Naive thymus-derived CD4-positive, alpha-beta T cell (primary cell): ENCODE measurements at places on chromosomes 1 and 21. TPM values are rescaled to one million over a fixed set of nuclear protein-coding genes. Genes with fewer than 3 reads are reported as not detected.

DNA sequence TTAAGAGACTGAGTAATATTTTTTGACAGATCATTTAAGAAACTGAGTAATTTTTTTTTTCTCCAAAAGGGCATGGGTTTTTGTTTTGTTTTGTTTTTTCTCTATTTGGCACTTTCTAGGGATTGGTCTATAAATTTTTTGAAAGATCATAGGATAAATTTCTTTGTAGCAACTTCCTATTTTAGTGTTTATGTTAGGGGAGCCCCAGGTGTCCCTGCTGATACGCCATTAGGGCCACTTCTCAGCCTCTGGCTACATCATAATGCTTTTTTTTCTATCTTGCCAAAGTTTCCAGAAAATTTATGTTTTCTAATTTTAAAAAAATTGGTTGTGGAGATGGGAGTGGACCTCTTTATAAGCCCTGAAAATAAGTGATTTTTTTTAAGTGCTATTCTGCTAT, 2.6 kb downstream of the GABPA start:
- DNase-seq = no peak
- H3K36me3 ChIP-seq = peaks cover 4% of the 10 kb centered on the region
- H3K4me1 ChIP-seq = peaks cover 13% of the 10 kb centered on the region
- H3K4me3 ChIP-seq = no peak overlapping the region

Gene DR1
- 95.6 and 104 TPM in 2 replicates for total RNA-seq

Gene AIRE
- total RNA-seq = not detected

Gene SPATA21
- not detected for total RNA-seq

Gene FLG2
- not detected in 2 replicates for total RNA-seq

Gene TTC39A
- not detected for total RNA-seq

Gene TAL1
- total RNA-seq = not detected

DNA sequence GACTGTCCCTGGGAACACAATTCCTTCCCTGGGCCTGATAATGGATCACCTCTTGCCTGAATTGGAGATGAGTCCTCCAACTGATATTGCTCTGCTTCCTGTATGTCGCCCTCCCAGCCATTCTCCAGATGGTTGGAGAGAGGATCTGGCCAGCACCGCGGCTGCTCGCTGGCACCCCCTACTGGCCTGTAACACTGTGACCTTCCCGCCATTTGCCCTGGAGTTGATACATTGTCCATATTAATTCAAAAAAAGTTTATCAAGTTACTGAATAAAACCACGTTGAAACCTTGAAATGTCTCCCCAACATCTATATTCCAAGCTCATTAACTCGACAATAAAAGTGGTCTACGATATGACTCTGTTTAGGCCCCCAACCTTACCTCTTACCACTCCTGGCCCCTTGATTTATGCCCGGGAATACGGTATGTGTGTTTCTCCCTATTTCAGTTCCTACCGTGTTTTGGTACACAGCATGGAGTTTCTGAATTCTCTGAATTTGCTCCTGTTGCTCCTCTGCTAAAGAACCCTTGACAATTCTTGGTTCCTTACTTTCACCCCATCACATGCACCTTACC, 241.8 kb upstream of the KIAA0040 start:
- H3K27ac ChIP-seq = no peak overlapping the region
- H3K4me3 ChIP-seq = no peak overlapping the region
- no peaks in the 10 kb centered on the region for H3K4me1 ChIP-seq
- H3K36me3 ChIP-seq = no peaks in the 10 kb centered on the region
- no peak for DNase-seq

DNA sequence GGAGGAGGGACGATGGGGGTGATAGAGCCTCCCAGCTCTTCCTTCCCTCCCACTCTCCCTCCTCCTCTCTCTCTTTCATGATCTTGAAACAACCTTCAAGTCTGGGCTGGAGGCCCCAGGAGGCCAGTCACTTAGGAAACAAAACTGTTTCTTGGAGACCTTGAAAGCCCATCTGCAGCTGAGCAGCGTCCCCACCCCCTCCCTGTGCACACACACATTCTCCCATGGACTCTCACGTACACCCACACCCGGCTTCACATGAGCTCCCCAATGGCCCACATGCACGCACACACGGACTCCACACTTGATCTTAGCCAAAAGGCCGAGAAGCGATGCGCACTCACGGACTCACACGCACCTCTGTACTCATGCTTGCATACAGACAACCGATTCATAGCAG, 3.2 kb upstream of the ATP1A2 start:
- no peak overlapping the region for H3K4me3 ChIP-seq
- no peaks in the 10 kb centered on the region for H3K4me1 ChIP-seq
- H3K27ac ChIP-seq = no peak overlapping the region
- no peaks in the 10 kb centered on the region for H3K36me3 ChIP-seq
- no peaks in the 10 kb centered on the region for H3K27me3 ChIP-seq
- DNase-seq = no peak

GRCh38 chr1:101379950-101380349, 143.1 kb downstream of the S1PR1 start:
- H3K4me1 ChIP-seq = no peaks in the 10 kb centered on the region
- H3K36me3 ChIP-seq = no peaks in the 10 kb centered on the region
- H3K4me3 ChIP-seq = no peak overlapping the region
- H3K27ac ChIP-seq = no peak overlapping the region
- DNase-seq = no peak

- DNase-seq = no peak
- H3K27ac ChIP-seq = no peak overlapping the region
- H3K27me3 ChIP-seq = no peaks in the 10 kb centered on the region
- peaks cover 18% of the 10 kb centered on the region for H3K36me3 ChIP-seq
These were observed 19.9 kb upstream of the SERPINC1 start for GRCh38 chr1:173937062-173937461.

Gene TCHH
- total RNA-seq = not detected

- H3K27ac ChIP-seq = no peak overlapping the region
- H3K27me3 ChIP-seq = no peaks in the 10 kb centered on the region
- no peaks in the 10 kb centered on the region for H3K4me1 ChIP-seq
These were observed 227.2 kb downstream of the ATG4C start for GRCh38 chr1:63010913-63011660.

Gene IGSF21
- total RNA-seq = not detected

- H3K27ac ChIP-seq = no peak overlapping the region
- H3K4me1 ChIP-seq = no peaks in the 10 kb centered on the region
- DNase-seq = peak; percentile 62
- no peaks in the 10 kb centered on the region for H3K36me3 ChIP-seq
- H3K4me3 ChIP-seq = no peak overlapping the region
These were observed 22.0 kb downstream of the FOXO6 start for GRCh38 chr1:41383094-41383852.

- no peak for DNase-seq
- H3K36me3 ChIP-seq = no peaks in the 10 kb centered on the region
- H3K4me1 ChIP-seq = no peaks in the 10 kb centered on the region
- no peaks in the 10 kb centered on the region for H3K27me3 ChIP-seq
These were observed 40.6 kb upstream of the CD46 start for GRCh38 chr1:207711285-207711684.

Gene FAAH
- 10.7 TPM for total RNA-seq

GRCh38 chr1:46606255-46606965, 2.3 kb upstream of the MKNK1 start:
- no peaks in the 10 kb centered on the region for H3K27me3 ChIP-seq
- H3K36me3 ChIP-seq = no peaks in the 10 kb centered on the region
- no peak for DNase-seq
- H3K4me1 ChIP-seq = peaks cover 25% of the 10 kb centered on the region
- H3K4me3 ChIP-seq = no peak overlapping the region

DNA sequence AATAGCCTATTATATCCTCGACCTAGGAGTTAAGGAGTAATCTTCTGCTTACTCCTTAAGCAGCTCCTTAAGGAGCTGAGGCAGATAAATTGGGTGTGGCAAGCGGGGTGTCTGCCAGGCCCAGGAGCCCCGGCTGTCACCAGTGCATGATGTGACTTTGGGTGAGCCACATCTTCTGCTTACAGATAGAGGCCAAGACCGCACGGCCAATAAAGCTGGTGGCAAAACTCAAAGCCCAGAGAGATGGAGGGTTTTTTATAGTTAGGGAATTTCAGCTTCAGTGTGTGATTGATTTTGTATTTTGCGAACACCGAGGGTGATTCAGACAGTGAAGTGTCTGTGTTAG, 9.8 kb downstream of the MX2 start:
- no peak for DNase-seq
- no peaks in the 10 kb centered on the region for H3K27me3 ChIP-seq
- no peaks in the 10 kb centered on the region for H3K36me3 ChIP-seq
- H3K4me3 ChIP-seq = peak overlapping the region; percentile 65
- H3K4me1 ChIP-seq = peaks cover 40% of the 10 kb centered on the region

Gene CRB1
- not detected in 2 replicates for total RNA-seq

GRCh38 chr1:191026828-191027227, 549.2 kb upstream of the BRINP3 start:
- no peak overlapping the region for H3K27ac ChIP-seq
- no peaks in the 10 kb centered on the region for H3K4me1 ChIP-seq
- DNase-seq = no peak
